ENCODE measurements at places on chromosomes 16 and 17.
A peak's percentile ranks its signal among the peaks of the same experiment; 100 is the strongest.

DNA sequence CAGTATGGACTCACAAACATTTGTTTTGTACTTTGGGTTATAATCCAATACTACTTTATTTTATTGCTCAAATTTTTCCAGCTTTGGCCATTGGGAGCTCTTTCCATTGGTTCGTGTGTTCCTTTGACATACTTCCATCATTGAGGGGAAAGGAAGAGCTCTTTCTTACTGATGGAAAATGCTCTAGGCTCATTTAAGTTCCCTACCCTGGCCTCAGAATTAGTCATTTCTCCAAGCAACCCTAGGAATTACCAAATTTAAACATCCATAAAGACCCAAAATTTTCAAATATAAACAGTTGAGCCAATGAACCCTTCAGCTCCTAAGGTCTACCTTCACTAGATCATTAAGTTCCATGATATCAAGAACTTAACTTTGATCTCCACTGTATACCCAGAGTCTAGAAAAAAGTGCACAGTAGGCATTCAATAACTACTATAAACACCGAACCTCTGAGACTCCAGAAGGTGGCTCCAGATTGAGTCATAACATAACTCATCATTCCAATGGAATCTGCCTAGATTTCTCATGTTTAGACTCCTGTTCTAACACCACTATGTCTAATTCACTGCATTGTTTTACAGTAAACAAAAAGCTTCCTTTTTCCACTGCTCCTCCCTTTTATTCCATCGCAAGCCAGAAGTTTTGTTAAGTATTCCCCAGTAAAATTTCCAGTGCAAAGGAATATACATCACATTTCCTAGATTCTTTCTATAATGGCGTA, 39.0 kb downstream of the SMURF2 start:
- no peak for DNase-seq

- DNase-seq, result no peak
These were observed 6.4 kb downstream of the CBLN1 start for GRCh38 chr16:49275050-49275730.

DNA sequence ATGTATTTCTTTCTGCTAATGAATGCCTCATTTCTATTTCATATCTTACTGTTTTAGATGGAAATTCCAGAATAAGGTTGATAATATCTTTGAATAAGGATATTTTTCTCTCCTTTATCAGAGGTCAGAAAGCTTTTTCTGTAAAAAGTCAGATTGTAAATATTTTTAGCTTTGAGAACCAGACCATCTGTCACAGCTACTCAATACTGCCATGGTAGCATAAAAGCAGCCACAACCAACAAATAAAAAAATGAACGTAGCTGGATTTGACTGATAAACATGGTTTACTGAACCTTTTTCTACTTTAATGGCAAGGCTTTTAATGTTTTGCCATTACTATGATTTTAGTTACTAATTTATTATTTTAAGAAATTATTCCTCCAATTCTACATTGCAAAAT, 217.4 kb upstream of the COX10 start:
- DNase-seq, result no peak

- DNase-seq, result peak; percentile 47
These were observed 81.1 kb upstream of the LHX1 start for GRCh38 chr17:36856222-36856621.

- no peak for DNase-seq
These were observed 10.1 kb upstream of the SLC25A39 start for GRCh38 chr17:44334727-44335126.

- no peak for DNase-seq
These were observed 94.4 kb downstream of the SHISA9 start for GRCh38 chr16:12995721-12996372.

- DNase-seq, result no peak
These were observed 169.8 kb downstream of the PITPNC1 start for GRCh38 chr17:67546578-67547527.

GRCh38 chr16:70378869-70379493, 32.3 kb downstream of the DDX19A start:
- DNase-seq, result no peak

DNA sequence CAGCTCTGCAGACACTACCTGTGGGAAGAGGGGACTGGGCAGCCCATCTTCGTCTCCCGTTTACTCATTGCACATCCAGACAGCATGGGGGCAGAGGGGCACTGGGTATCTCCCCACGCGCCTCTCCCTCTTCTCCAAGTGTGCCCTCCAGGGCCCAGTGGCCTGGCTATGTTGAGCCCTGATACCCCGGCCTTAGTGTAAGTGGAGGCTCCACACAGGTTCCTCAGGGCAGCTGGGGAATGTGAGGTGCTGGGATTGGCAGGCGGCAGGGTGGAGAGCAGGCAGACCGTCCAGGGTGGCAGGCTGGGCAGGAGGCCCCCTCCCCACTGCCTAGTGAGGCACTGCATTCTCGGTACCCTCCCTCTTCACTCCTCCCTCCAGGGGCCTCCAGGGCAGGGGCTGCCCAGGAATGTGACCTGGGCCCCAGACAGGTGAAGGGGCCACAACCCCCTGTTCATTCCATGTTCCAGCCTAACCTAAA, 13.2 kb upstream of the NAGLU start:
- no peak for DNase-seq

DNA sequence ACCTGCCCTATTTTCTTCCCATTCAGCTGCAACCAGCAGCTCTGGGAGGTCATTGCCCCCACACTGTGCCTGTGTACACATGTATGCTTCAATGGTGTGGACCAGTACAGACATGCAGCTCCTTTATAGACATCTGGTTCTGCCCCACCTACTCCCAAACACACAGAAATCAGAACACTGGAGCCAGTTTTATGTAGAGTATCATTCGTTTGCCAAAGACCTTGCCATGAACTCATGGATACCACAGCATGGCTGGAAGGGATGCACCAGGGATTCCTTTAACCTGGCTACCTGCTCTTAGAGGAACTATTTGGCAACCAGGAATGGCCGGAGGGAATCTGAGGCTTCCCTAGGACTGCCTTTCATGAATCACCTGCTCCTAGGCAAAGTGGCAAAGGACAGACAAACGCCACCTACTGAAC, 60.4 kb downstream of the ZFHX3 start:
- DNase-seq, result peak; percentile 62

GRCh38 chr17:14323522-14323981, 22.7 kb downstream of the HS3ST3B1 start:
- DNase-seq, result no peak

DNA sequence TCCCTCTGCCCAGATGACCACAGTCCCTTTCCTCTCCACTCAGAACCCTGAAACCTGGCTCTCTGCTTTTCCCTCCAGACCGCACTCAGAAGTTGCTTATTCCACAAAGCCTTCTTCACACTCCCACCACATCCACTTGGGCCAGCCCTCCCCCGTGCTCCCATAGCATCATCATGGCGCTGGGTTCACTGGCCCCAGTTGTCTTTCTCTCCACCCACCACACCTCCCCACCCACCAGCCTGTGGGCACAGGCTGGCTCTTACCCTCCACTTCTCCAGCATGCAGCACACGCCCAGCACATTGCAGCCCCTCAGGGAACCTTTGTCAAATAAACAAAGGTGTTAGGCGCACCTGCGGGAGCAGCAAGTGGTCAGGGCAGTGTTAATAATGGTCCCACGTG, 130.0 kb downstream of the KATNIP start:
- DNase-seq, result no peak

DNA sequence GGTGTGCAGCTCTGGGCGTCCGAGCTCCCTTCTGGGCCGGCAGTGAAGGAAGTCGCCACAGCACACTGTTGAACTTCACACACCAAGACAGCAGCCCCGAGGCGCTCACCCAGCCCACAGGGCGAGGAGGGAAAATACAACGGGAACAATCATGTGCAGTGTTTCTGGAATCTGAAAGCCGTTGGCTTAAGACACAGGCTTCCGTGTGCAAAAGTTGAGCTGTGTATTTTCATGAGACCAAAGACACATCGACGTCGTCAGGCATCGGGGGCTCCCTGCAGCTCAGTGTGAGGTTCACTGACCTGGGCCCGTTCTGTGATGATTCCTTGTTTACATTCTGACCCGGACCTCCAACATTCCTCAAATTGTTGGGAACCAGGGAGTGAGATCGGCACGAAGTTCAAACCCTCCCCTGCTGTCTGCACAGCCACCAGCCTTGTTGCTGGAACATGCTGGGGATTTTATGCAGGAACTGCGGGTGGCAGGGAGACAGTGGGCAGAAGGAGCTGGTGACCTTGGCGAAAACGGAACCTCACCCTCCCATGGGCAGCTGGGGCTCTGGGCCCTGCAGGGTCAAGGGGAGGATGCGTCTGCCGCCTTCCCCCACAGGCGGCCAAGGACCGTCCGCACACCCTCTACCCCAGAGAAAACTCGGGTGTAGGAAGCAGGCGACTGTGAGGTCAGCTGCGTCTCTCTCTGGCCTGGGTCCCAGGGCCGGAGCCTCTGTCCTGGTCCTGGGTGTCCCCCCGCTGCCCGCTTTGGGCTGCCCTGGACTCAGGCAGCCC, 72.2 kb downstream of the METRNL start:
- DNase-seq, result no peak

- DNase-seq, result no peak
These were observed 4.5 kb downstream of the KRT32 start for GRCh38 chr17:41462705-41463104.

- no peak for DNase-seq
These were observed 3.9 kb downstream of the PYCR1 start for GRCh38 chr17:81933178-81933699.

DNA sequence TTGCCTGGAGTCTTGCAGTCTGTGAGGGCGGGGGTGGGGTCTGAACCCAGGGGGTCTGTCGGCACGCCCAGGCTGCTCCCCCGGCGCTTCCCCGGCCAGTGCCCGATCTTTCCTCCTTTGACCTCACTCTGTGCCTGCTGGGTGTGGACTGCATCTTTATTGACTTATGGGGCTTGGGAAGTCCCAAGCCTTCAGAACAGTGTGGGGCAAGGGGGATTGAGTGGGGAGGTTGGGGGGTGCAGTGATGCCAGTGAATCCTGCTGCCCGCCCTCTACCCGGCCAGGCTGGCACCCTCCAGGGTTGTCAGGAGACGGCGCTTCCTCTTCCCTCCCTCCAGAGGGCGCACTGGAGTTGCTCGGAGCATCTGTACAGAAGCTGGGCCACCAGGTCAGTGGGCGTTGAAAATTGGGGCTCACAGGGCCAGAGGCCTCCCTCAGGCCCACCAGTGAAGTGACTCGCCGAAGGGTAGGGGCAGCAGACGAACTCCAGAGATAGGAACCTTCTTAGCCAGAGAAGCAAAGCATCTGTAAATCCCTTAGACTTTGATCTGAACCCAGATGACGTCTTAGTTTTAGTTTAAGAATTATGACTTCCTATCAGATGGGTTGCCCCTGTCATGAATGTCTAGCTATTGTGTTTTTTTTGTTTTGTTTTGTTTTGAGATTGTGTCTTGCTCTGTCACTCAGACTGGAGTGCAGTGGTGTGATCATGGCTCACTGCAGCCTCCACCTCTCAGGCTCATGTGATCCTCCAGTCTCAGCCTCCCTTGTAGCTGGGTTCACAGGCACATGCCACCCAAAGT, 184.8 kb upstream of the CIBAR2 start:
- DNase-seq, result peak; percentile 40

- DNase-seq, result no peak
These were observed 26.0 kb downstream of the TBC1D16 start for GRCh38 chr17:80009391-80010282.

DNA sequence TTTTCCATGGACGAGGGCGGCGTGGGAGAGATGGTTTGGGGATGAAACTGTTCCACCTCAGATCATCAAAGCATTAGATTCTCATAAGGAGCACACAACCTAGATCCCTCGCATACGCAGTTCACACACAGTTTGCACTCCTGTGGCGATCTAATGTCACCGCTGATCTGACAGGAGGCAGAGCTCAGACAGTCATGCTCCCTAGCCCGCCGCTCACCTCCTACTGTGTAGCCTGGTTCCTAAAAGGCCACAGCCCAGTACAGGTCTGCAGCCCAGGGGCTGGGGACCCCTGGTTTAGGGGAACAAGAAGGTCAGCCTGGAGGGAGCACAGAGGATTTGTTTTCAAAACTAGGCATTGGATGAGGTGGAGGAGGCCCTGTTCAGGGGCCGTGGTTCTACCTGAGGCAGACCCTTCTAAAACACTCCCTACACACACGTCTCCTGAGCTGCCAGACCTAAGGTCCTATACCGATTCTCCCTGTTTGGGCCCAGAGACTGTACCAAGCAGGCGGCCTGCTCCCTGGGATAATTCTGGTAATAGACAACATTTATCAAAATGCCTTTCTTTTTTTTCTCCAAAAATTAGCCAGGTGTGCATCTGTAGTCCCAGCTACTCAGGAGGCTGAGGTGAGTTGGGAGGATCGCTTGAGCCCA, 38.6 kb downstream of the AXIN2 start:
- DNase-seq, result no peak

DNA sequence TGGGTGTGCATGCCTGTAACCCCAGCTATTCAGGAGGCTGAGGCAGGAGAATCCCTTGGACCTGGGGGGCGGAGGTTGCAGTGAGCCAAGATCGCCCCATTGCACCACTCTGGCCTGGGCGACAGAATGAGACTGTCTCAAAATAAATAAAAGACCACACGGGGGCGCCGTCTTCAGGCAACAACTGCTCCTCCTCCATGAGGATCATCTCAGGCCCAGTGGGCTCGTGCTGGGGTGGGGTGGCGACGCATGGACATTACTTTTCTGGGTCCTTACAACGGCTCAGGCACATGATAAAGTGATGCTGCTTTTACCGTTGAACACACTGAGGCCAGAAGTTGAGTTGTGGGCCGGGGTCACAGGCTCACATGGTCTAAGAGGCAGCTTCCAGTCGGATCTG, 56.2 kb downstream of the PRMT7 start:
- DNase-seq, result no peak

DNA sequence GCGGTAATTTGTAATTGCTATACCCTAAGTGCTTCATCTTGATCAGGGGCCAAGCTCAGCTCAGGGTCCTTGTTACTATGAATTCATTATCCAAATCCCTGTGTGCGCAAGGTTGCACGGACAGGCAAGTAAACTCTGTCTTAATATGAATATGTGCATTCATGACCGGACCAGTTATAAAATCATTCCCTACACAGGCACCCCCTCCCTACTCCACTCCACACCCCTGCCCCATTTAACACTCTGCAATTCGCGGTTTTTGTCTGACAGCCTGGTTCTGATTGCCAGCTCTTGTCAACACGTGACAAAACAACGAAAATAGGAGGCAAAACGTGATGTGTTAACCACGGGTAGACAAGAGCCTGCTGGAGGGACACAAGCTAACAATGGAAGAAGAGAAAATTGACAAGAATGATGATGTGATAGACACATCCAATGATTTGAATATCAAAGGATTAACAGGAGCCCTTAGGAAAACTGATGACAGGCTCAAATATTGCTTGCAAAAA, 76.5 kb downstream of the CACNG3 start:
- no peak for DNase-seq

DNA sequence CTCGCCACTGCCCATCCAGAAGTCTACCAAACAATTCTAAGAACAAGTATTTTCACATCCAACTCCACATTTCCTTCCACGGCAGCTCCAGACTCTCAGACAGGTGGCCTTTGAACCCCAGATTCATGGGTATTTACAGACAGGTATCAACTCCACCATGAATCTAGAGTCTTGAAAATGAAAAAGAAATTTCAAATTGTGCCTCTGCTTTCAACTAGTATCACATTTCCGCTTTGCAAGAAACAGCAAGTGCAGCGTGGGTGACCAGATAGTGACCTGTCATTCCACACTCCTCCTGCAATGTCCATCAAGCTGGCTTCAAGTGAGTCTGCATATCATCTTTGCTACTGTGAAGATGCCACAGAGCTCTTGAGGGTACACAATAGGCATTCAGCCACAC, 232.4 kb upstream of the RPL38 start:
- no peak for DNase-seq

Measured in NCI-H1694 treated with DMSO at 0.1 percent for 48 hours (cell line).